ENCODE measurements at places on chromosomes 4 and X.

- no peak for DNase-seq
These were observed 66.0 kb downstream of the RELL1 start for GRCh38 chr4:37620176-37620575.

DNA sequence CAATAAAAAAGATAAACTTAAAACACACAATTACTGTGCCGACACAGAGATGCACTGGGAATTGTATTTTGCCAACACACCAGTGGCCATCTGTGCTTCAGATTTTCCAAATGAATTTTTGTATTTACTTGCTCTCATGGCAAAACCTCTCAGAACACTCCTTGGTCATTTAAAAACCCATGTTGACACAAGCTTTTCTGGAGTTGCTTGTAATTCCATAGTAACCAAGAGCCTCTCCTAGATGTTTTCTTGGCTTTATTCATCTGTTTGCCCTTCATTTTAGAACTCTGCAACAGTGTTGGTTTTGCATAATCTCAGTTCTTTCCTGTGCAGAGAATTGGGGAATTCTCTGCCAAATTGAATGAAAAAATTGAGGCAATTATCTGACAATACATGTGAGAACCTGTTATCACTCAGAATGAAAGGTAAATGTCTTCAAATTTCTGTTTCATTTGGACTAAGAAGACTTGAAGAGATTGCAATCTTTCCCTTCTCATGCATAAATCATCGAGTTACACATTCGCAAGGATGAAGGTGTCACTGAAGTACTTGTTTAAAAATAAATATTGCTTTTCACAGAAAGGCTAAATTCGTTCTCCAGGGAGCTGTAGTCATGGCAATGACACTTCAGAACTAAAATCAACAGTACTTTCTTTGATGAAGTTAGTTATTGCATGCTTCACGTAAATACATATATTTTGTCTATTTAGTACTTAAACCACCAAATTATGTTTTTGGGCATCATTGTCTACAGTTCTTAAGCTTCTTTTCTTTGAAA, 301.8 kb upstream of the CTSO start:
- DNase-seq = no peak

GRCh38 chr4:169682372-169683047, 62.1 kb downstream of the CLCN3 start:
- no peak for DNase-seq

DNA sequence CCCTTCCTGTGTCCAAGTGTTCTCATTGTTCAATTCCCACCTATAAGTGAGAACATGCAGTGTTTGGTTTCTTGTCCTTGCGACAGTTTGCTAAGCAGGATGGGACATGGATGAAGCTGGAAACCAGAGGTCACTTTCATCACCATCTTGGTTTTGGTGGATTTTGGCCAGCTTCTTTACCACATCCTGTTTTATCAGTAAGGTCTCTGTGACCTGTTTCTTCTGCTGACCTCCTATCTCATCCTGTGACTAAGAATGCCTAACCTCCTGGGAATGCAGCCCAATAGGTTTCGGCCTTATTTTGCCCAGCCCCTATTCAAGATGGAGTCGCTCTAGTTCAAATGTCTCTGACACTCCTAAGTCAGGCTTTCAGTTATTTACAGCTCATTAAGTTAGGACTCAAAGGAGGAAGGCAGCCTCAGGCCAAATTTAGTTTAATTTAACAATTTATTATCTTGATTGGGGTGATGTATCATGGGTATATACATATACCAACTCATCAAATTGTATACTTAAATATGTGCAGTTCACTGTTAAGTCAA, 169.9 kb upstream of the NDP start:
- DNase-seq = no peak

GRCh38 chr4:75834095-75834771, 68.0 kb downstream of the PPEF2 start:
- no peak for DNase-seq

- DNase-seq = no peak
These were observed 119.1 kb upstream of the CNKSR2 start for GRCh38 chrX:21255032-21255618.

GRCh38 chr4:136395212-136395722, 1137.0 kb downstream of the PCDH18 start:
- no peak for DNase-seq

DNA sequence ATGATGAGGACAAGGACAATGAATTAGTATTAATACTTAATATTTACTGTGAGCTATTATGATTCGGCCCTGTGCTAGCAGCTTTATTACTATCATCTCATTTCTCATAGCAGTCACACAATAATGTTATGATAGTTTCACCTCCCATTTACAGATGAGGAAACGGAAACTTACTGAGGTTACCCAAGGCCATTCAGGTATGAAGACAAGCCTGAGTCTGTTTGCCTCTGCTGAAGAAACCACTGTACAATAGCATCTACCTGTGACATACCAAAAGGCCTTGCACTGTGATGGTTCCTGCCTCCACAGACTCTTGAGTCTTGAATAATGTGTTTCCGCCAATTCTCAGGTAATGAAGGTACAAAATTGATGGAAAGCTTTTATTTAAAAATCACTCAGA, 248.5 kb downstream of the NPFFR2 start:
- DNase-seq = no peak

DNA sequence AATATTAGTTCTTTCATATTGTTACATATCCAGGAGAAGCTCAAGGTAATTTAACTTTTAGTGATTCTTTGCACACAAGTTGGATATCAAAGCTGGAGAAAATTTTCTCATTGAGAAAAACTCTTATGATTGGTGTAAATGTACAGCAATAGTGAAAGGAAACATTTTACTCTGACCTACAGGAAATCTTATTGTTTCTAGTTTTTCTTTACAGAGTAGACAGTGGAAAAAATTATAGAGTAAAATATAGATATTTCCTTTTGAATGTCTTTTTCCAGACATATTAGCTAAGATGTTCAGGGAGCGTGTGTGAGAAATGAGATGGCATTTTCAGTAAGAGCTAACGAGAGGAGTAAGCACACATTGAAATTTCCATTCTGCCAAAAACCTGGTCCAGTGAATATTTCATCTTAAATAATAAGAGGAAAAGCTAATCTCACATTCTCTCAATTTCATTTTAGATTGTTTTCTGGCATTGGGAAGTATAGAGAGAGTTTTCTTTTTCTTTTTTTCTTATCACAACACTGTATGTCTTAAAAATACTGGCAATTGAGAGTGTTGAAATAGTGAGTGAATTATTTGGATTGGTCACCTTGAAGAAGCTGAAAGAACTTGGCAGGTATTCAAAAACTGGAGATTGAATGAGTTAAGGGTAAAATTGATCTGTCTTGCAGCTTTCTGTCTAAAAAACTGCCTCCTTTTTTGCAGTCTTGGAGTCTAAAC, 15.6 kb upstream of the ATP8A1 start:
- DNase-seq = no peak

- DNase-seq = no peak
These were observed 63.4 kb upstream of the GC start for GRCh38 chr4:71847300-71847699.

All from iPS-NIHi11 (cell line).